ENCODE measurements at places on chromosomes 2 and 18. TPM values are rescaled to one million over a fixed set of nuclear protein-coding genes. Genes with fewer than 3 reads are reported as not detected.

- no peaks in the 10 kb centered on the region for H3K4me1 ChIP-seq
- no peaks in the 10 kb centered on the region for H3K36me3 ChIP-seq
- no peak overlapping the region for H3K4me3 ChIP-seq
- no peak for DNase-seq
- no peaks in the 10 kb centered on the region for H3K27me3 ChIP-seq
Observed at GRCh38 chr2:157309878-157310277, 15.7 kb downstream of the ERMN start.

GPR45 gene
- total RNA-seq = not detected

- no peaks in the 10 kb centered on the region for H3K36me3 ChIP-seq
- H3K27me3 ChIP-seq = peaks cover 3% of the 10 kb centered on the region
- no peak for DNase-seq
- H3K4me1 ChIP-seq = no peaks in the 10 kb centered on the region
Observed at GRCh38 chr2:50345701-50346591, 686.0 kb downstream of the NRXN1 start.

GRCh38 chr2:237968048-237968862, 1.4 kb downstream of the UBE2F start:
- peak overlapping the region; percentile 43 for H3K27ac ChIP-seq
- no peaks in the 10 kb centered on the region for H3K36me3 ChIP-seq
- peak; percentile 86 for DNase-seq
- peaks cover 27% of the 10 kb centered on the region for H3K4me1 ChIP-seq
- H3K4me3 ChIP-seq = peak overlapping the region; percentile 73

GRCh38 chr18:43663159-43663558, 385.9 kb upstream of the SYT4 start:
- no peak overlapping the region for H3K4me3 ChIP-seq
- DNase-seq = no peak
- H3K36me3 ChIP-seq = no peaks in the 10 kb centered on the region
- H3K27ac ChIP-seq = no peak overlapping the region
- H3K27me3 ChIP-seq = no peaks in the 10 kb centered on the region
- H3K4me1 ChIP-seq = no peaks in the 10 kb centered on the region

- no peaks in the 10 kb centered on the region for H3K36me3 ChIP-seq
- peaks cover 5% of the 10 kb centered on the region for H3K4me1 ChIP-seq
- H3K4me3 ChIP-seq = no peak overlapping the region
Observed at GRCh38 chr2:28568533-28568932, 72.7 kb downstream of the PLB1 start.

DNA sequence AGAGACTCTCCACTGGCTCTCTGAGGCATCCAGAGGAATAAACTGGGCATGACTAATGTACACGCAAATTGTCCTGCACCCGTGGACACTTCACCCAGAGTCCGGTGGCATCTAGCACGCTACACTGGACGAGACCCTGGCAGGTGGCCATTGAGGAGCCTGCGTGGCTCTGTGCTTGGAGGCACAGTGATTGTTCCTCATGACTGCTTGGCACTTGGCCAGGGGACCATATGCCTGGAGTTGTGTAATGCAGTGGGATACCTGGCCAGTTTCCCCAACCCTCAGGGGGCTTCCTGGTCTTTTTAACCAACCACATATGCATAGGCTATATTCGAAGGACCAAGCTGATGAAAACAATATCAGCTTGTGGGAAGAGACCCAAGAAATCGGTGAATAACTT, 66.6 kb downstream of the MTCL1 start:
- no peak for DNase-seq
- no peak overlapping the region for H3K27ac ChIP-seq
- H3K4me1 ChIP-seq = no peaks in the 10 kb centered on the region
- H3K36me3 ChIP-seq = no peaks in the 10 kb centered on the region
- no peak overlapping the region for H3K4me3 ChIP-seq
- H3K27me3 ChIP-seq = no peaks in the 10 kb centered on the region

DNA sequence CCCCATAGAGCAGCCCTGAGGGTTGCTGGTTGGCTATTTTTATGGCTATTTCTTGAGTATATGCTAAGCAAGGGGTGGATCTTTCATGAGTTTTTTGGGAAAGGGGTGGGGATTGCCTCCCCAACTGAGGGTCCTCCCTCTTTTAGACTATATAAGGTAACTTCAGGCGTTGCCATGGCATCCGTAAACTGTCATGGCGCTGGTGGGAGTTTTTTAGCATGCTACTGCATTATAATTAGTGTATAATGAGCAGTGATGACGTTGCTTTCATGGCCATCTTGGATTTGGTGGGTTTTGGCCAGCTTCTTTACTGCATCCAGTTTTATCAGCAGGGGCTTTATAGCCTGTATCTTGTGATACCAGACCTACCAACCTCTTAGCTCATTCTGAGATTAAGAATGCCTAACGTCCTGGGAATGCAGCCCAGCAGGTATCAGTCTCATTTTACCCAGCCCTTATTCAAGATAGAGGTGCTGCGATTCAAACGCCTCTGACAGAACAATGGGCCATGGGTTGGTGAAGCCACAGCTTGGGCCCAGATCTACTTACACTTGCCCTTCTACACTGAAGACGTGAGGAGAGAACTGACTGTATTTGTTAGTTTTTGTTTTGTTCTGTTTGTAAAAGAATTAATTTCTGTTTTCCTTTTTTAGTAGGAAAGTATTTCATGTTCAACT, 53.8 kb upstream of the TMEM163 start:
- H3K36me3 ChIP-seq = no peaks in the 10 kb centered on the region
- no peak for DNase-seq
- H3K27me3 ChIP-seq = no peaks in the 10 kb centered on the region
- H3K27ac ChIP-seq = no peak overlapping the region
- no peak overlapping the region for H3K4me3 ChIP-seq

MAL gene
- total RNA-seq = not detected

DPYSL5 gene
- not detected for total RNA-seq

All from B cell (primary cell).